Naive thymus-derived CD8-positive, alpha-beta T cell (primary cell): ENCODE measurements at places on chromosomes 11 and 22. TPM values are rescaled to one million over a fixed set of nuclear protein-coding genes. Genes with fewer than 3 reads are reported as not detected.

DNA sequence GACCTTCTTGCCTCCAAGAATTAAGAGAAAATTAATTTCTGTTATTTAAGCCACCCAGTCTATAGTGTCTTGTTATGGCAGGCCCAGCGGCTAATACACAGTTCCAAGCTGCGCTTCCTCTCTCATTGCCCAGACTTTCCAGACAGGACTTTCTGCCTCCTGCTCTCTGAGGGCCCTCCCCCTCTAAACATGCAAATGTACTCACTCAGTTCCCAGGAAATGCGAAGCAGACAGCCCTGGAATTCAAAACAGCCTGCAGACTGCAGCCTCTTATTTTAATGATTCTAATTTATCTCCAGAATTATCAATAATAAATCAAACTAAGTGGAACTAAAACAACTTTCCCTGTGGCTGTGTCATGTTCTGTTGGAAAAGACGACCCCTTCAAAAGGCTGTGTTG is 115.5 kb upstream of the ISX start:
- no peaks in the 10 kb centered on the region for H3K27me3 ChIP-seq
- no peaks in the 10 kb centered on the region for H3K4me1 ChIP-seq
- DNase-seq, result no peak
- H3K36me3 ChIP-seq, result no peaks in the 10 kb centered on the region
- no peak overlapping the region for H3K27ac ChIP-seq

- H3K4me3 ChIP-seq, result no peak overlapping the region
- no peak overlapping the region for H3K27ac ChIP-seq
- H3K36me3 ChIP-seq, result no peaks in the 10 kb centered on the region
- no peaks in the 10 kb centered on the region for H3K27me3 ChIP-seq
- DNase-seq, result no peak
These were observed 22.5 kb downstream of the FADS3 start for GRCh38 chr11:61868571-61869428.

DNA sequence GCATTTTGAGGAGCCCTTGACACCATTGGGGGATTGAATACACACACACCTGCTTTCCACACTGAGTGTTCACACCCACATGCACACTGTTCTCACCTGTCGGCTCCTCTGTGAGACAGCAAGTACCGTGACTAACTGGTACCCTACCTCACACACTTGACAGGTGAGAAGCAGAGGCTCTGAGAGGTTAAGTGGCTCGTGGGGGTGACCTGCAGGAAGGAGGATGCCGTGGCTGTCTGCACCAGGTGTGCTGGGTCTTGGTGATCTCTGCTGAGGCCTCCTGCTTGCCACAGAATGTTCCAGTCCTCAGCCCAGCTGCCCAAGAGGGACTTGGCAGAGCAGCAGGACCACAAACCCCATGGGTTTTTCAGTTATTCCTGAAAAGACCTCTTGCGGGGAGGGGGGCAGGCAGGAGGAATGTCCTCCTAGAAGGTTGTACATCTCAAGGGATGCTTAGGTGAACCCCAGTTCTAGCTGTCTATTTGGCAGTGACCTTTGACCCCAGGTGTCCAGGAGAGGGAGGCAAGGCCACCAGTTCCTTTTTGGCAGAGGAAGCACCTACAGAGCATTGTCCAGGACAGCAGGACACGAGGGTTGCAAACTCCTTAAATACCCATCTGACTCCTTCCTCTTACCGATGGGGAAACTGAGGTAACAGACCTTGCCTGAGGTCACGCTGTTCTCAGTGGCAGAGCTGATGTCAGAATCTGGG is 66.0 kb downstream of the SHISAL1 start:
- H3K27ac ChIP-seq, result no peak overlapping the region
- no peaks in the 10 kb centered on the region for H3K4me1 ChIP-seq
- peaks cover 25% of the 10 kb centered on the region for H3K27me3 ChIP-seq
- no peak overlapping the region for H3K4me3 ChIP-seq
- DNase-seq, result no peak

The OR51T1 gene
- not detected for total RNA-seq

DNA sequence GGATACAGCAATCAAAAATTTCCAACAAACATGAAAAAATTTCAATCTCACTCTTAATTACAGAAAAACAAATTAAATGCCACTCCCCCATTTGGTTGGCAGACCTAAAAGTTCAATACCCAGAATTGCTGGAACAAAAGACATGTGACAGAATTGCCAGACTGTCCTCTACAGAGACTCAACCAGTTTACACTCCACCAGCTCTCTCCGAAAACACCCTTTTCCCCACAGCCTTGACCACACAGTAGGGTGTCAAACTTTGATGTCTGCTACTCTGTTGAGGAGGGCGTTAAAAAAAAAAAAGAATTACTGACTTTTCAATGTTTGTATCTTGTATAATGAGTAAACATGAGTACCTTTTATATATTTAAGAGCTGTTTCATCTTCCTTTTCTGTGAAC is 44.7 kb upstream of the YPEL1 start:
- peaks cover 6% of the 10 kb centered on the region for H3K36me3 ChIP-seq
- DNase-seq, result no peak
- no peaks in the 10 kb centered on the region for H3K4me1 ChIP-seq
- no peak overlapping the region for H3K4me3 ChIP-seq
- no peaks in the 10 kb centered on the region for H3K27me3 ChIP-seq
- no peak overlapping the region for H3K27ac ChIP-seq

DNA sequence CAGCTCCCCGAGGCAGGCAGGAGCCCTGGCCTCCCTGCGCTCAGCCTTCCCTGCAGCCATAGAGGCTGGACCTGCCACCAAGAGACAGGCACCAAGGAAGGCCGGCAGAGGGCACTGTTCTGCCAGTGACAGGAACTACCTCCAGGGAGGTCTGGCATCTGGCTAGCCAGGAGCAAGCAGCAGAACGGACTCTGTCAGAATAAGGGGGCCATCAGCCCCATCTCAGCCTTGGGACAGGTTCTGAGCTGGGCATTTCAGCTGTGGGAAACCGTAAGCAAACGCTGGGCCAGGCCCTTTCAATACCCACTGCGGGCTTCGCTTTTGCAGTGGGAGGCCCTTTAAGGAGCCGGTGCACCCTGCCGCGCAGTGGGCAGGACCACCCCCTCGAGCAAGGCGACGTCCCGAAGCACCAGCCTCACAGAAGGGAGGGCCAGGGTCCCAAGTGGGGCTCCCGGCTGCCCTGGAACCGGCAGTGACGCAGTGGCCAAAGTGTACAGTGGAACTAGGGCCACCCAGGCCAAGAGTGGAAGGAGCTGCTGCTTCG is 18.2 kb downstream of the IFT27 start:
- H3K4me1 ChIP-seq, result peaks cover 11% of the 10 kb centered on the region
- H3K4me3 ChIP-seq, result no peak overlapping the region
- H3K27me3 ChIP-seq, result peaks cover 10% of the 10 kb centered on the region
- no peaks in the 10 kb centered on the region for H3K36me3 ChIP-seq
- H3K27ac ChIP-seq, result no peak overlapping the region

GRCh38 chr11:29612423-29612822 is 404.4 kb downstream of the KCNA4 start:
- no peak overlapping the region for H3K27ac ChIP-seq
- H3K4me3 ChIP-seq, result no peak overlapping the region
- no peak for DNase-seq
- H3K36me3 ChIP-seq, result no peaks in the 10 kb centered on the region
- no peaks in the 10 kb centered on the region for H3K27me3 ChIP-seq
- no peaks in the 10 kb centered on the region for H3K4me1 ChIP-seq

DNA sequence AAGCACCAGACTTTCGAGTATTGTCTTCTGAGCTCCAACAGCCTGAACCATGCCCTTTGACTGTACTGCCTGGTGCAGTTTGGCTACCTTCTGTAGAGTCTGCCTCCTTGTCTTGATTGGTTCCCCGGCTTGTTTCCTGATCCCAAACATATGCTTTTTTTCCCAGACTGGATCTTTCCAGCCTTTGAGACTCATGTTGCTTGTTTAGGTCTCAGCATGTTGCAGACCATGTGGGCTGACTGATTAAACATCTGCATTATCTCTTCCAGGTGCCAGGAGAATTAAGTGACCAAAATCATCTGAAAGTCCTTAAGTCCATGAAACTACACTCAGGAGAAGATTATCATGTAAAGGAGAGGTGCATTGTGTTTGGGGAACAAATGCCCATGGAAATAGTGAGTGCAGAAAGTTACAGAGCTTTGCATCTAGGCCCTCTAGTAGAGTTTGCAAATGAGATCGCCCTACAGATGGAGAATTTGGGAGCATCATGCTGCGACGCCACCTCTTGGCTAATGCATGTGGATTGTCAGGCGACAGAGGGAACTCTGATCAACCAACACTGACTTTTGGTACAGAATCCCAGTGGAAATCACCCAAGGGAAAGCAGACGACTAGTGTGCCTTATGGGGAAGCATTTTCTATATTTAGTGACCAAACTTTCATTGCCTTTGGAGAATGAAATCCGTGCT is 188.8 kb downstream of the BLID start:
- H3K4me1 ChIP-seq, result no peaks in the 10 kb centered on the region
- H3K27me3 ChIP-seq, result peaks cover 36% of the 10 kb centered on the region
- no peak overlapping the region for H3K4me3 ChIP-seq
- H3K36me3 ChIP-seq, result no peaks in the 10 kb centered on the region
- DNase-seq, result no peak

DNA sequence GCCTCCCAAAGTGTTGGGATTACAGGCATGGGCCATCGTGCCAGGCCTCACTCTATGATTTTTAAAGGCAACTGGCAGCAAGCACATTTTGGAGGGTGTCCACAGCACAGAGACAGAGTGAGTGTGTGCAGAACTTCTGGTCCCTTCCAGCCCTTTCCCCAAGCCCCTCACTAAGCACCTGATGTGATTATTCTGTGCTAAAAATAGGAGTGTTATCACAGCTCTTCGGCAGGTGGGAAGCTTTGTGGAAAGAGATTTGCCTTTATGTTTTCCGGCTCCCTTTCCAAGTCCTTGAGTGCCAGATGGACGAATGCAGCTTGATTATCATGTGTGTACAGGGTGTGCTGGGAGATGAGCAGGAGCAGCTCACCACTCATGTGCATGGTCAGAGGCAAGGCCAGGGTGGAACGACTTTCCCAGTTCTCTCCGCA is 310.8 kb downstream of the DDX10 start:
- no peaks in the 10 kb centered on the region for H3K27me3 ChIP-seq
- no peak overlapping the region for H3K4me3 ChIP-seq
- H3K27ac ChIP-seq, result no peak overlapping the region
- no peak for DNase-seq

DNA sequence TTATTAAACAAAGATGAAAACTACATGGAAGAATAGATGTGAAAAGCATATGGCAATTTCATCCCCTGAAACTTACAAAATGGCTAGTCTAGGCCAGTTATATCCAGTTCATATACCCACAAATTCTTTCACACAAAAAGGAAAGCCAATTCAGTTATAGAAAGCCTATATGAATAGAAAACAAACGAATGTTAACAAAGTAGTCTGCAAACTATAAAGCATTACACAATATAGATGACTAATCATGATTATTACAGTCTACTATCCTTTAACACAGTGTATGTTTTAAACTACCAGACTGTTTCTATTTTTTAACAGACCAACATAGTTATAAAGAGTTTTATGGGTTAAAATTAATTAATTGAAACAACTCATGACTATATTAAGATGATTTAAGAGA is 12.1 kb downstream of the DCUN1D5 start:
- H3K27ac ChIP-seq, result no peak overlapping the region
- no peak for DNase-seq
- H3K4me3 ChIP-seq, result no peak overlapping the region
